ENCODE measurements at places on chromosomes 13 and 19.

- DNase-seq, result no peak
Observed at GRCh38 chr13:40910324-40911050, 108.6 kb downstream of the ELF1 start.

DNA sequence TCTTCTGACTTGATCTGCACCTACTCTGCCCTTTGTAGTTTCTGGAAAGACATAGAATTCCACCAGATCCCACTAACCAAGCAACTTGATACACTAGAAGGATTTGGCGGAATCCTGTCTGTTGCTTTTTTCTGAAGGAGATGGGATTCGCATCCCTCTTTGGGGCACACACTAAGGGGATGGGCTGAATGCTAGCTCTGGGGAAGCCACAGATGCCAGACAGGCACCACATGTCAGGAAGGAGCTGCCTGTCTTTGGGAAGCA lies 52.1 kb downstream of the SERP2 start:
- no peak for DNase-seq

DNA sequence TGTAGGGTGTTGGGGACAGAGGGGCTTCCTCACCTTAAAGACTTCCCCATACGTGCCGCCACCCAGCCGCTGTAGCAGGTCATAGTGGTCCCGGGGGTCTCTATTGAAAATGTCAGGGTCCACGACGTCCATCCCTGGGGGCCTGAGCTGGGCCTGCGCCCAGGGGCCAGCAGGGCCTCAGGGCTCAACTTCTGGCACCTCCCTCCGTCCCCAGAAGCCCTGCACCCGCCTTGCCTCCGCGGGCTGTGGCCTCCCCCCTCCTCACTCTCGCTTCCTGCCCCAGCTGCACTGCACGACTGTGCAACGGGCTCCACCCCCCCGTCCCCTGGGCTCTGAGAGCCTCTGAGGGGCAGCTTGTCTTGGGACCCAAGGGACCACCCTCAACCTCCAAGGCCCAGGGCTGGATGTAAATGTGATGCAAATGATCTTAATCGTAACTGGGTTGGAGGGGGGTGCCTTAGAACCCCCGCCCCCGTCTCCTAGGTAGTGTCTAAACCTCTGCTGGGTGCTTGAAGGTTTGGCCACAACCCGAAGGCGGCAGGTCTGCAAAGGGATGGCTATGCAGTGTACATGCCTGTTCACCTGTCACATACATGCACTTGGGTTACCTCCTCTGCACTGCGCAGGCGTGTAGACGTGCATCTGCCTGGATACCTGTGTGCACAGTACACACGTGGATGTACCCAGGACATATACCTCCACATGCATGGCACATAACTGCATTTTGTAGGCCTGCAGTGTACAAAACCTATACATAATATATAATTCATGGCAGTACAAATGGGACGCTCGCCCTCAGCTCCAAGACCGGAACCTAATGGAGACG lies at the start of gene MAP4K1:
Gene MAP4K1, minus strand, starts transcription at position 190 of the 826 bp plus-strand sequence. Its CDS starts 58 bp downstream, at position 132.
- DNase-seq, result peak; percentile 89

DNA sequence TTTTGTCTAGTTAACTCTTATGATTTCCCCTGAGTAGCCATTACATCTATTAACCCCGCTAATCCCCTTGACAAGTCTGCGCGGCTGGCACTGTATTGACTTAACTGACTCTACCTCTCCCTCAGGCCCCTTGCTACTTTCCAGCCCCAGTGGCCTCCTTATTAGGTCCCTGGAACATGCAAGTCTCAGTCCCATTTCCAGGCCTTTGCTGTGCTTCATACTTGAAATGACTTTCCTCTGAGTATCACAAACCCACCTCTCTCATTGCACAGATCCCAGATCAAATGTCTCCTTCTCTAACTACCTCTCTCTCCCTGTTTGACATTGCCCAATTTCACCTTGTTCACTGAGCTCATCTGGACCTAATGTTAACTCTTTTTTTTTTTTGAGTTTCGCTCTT lies 13.2 kb downstream of the SPACA6 start:
- DNase-seq, result no peak

All from MM.1S (cell line).